Testis (tissue), 5 donors: ENCODE measurements at places on chromosomes 5 and 9. TPM values are rescaled to one million over a fixed set of nuclear protein-coding genes. Genes with fewer than 3 reads are reported as not detected.

DNA sequence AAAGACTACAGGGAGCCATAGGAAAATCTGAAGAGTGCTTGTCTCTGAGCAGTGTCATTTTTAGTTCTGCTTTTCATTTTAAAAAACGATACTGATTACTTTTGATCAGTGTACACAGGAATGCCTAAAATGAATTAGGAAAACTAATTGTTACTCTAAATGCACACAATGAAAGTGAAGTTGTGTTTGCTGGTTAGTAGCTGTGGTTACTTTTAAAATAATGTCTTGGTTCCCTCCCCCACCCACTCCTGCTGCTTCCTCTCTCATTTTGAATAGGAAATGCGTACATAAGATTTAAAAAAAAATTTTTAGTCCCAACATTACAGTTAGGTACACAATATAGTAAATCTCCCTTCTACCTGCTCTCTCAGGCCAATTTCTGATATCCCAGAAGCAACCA is 47.5 kb upstream of the PLPP1 start:
- no peak for DNase-seq

The LRRC70 gene
- 9.9 TPM for total RNA-seq

DNA sequence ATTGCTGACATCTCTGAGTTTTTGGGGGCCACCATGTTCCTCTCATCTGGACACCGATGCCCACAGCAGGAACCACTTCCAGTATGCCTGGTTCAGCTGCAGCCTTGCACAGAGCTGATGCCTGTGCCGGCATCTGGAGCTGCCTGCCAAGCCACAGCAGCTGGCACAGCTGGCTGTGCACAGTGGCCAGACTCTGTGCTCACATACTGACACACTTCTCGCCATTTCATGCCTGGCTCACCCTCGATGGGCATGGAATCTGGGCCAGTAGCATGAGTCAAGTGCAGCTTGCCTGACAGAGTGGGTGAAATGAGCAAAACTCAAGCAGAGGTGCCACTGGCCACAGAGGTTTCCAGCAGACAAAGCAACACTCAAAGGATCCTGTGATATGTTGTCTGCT is 863.4 kb downstream of the DNAH5 start:
- no peak for DNase-seq

The TRIP13 gene
- 34.3 TPM for total RNA-seq

GRCh38 chr5:135375040-135375793 is 23.8 kb downstream of the MACROH2A1 start:
- DNase-seq = no peak

GRCh38 chr5:95605786-95606185 is 14.1 kb upstream of the GPR150 start:
- no peak for DNase-seq

DNA sequence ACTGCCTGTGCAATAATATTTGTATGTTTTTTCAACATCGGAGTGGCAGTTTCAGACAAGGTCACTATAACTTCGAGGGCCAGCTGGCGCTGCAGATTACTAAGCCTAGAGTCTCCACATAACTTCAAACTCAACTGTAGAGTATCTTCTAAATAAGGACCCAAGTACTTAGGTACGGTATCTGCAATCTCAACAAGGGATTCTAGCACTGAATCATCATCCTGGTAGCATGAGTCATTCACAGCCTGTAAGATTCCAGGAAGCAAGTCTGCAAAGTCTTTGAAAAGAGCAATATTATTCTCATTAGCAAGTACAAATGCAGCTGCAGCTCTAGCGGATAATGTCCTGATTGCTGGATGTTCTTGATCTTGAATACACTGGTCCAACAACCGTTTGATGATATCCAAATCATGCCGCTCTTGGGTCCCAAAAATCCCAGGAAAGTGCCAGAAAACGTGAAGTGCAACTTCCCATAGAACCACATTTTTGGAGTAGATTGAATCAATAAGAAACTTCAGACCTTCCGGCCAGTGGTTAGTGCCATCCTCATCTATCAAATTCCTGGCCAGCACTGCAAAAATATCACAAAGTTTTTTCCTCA is 654 bp downstream of the RANBP6 start:
- DNase-seq = no peak

The AQP7 gene
- total RNA-seq = 19.1 TPM
